ENCODE measurements at places on chromosomes 4 and X. TPM values are rescaled to one million over a fixed set of nuclear protein-coding genes. Genes with fewer than 3 reads are reported as not detected.

The PRKG2 gene
- 0.14 TPM for total RNA-seq

The RRH gene
- not detected for total RNA-seq

The ANTXR2 gene
- 48.3 TPM for total RNA-seq

- H3K36me3 ChIP-seq: no peaks in the 10 kb centered on the region
- H3K4me3 ChIP-seq: no peak overlapping the region
- no peak overlapping the region for H3K27ac ChIP-seq
- H3K27me3 ChIP-seq: no peaks in the 10 kb centered on the region
- H3K4me1 ChIP-seq: no peaks in the 10 kb centered on the region
Measured at GRCh38 chr4:13710246-13710885, 82.8 kb upstream of the BOD1L1 start.

GRCh38 chr4:150355858-150356455 is 226.0 kb upstream of the MAB21L2 start:
- H3K4me3 ChIP-seq: no peak overlapping the region
- no peaks in the 10 kb centered on the region for H3K36me3 ChIP-seq
- no peaks in the 10 kb centered on the region for H3K27me3 ChIP-seq
- H3K27ac ChIP-seq: no peak overlapping the region
- no peaks in the 10 kb centered on the region for H3K4me1 ChIP-seq

- no peaks in the 10 kb centered on the region for H3K27me3 ChIP-seq
- H3K27ac ChIP-seq: no peak overlapping the region
- no peaks in the 10 kb centered on the region for H3K4me1 ChIP-seq
- H3K4me3 ChIP-seq: no peak overlapping the region
- H3K36me3 ChIP-seq: no peaks in the 10 kb centered on the region
Measured at GRCh38 chr4:71130827-71131603, 137.6 kb downstream of the DCK start.

DNA sequence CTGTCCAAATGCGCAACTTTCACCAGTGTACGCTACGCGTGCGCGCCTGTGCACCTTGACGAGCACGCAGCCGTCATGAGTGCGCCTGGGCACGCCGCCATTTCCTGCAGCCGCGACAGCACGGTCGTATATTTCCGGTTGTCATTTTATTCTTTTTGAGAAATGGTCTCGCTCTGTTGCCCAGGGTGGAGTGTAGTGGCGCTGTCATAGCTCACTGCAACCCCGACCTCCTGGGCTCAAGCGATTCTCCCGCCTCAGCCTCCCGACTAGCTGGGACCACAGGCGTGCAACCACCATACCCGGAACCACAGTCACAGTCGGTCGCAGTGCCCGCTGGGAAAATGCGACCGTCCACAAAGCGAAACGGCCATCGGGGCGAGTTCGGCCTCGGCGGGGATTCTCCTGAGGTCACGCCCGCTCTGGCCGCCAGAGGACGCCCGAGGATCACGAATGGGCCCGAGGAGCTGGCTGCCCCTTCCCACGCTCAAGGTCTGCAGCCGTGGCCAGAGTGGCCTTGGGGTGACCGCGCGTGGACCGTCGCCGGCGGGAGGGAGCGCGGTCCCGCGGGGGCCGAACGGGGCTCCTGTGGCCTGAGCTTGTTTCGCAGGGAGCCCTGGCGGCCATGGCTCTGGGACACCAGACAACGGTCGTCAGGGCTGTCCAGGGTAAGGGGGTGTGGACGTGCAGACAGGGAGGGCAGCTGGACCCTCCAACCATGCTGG is 23.7 kb upstream of the PNMA3 start:
- H3K36me3 ChIP-seq: no peaks in the 10 kb centered on the region

- H3K4me3 ChIP-seq: peak overlapping the region; percentile 92
- no peaks in the 10 kb centered on the region for H3K27me3 ChIP-seq
- no peak for DNase-seq
- H3K4me1 ChIP-seq: peaks cover 48% of the 10 kb centered on the region
- no peak overlapping the region for H3K27ac ChIP-seq
- H3K36me3 ChIP-seq: no peaks in the 10 kb centered on the region
Measured at GRCh38 chr4:80184825-80185756, 12.2 kb upstream of the PRDM8 start.

- no peaks in the 10 kb centered on the region for H3K36me3 ChIP-seq
- H3K27me3 ChIP-seq: no peaks in the 10 kb centered on the region
- no peaks in the 10 kb centered on the region for H3K4me1 ChIP-seq
- no peak for DNase-seq
- H3K4me3 ChIP-seq: no peak overlapping the region
- no peak overlapping the region for H3K27ac ChIP-seq
Measured at GRCh38 chrX:2512501-2512900, 11.7 kb upstream of the DHRSX start.

- H3K27me3 ChIP-seq: no peaks in the 10 kb centered on the region
- H3K4me3 ChIP-seq: no peak overlapping the region
- no peak for DNase-seq
- no peak overlapping the region for H3K27ac ChIP-seq
Measured at GRCh38 chrX:77426811-77427210, 20.4 kb upstream of the FGF16 start.

- H3K36me3 ChIP-seq: no peaks in the 10 kb centered on the region
- peaks cover 17% of the 10 kb centered on the region for H3K4me1 ChIP-seq
- H3K27ac ChIP-seq: peak overlapping the region; percentile 61
- H3K4me3 ChIP-seq: peak overlapping the region; percentile 15
Measured at GRCh38 chr4:74873545-74874301, 59.2 kb upstream of the PARM1 start.

GRCh38 chr4:90293320-90293719 is 166.1 kb downstream of the CCSER1 start:
- DNase-seq: no peak
- H3K4me1 ChIP-seq: no peaks in the 10 kb centered on the region
- H3K4me3 ChIP-seq: no peak overlapping the region
- H3K36me3 ChIP-seq: no peaks in the 10 kb centered on the region
- H3K27ac ChIP-seq: no peak overlapping the region

- no peaks in the 10 kb centered on the region for H3K4me1 ChIP-seq
- no peaks in the 10 kb centered on the region for H3K36me3 ChIP-seq
- H3K27me3 ChIP-seq: no peaks in the 10 kb centered on the region
Measured at GRCh38 chrX:103817502-103817901, 14.6 kb downstream of the RAB9B start.

- H3K36me3 ChIP-seq: no peaks in the 10 kb centered on the region
- no peak overlapping the region for H3K4me3 ChIP-seq
- DNase-seq: no peak
- H3K27ac ChIP-seq: no peak overlapping the region
- H3K4me1 ChIP-seq: peaks cover 10% of the 10 kb centered on the region
Measured at GRCh38 chr4:148225639-148226038, 216.6 kb downstream of the NR3C2 start.

GRCh38 chr4:150381609-150382008 is 200.3 kb upstream of the MAB21L2 start:
- no peak overlapping the region for H3K4me3 ChIP-seq
- no peaks in the 10 kb centered on the region for H3K36me3 ChIP-seq
- H3K27me3 ChIP-seq: no peaks in the 10 kb centered on the region
- DNase-seq: no peak

GRCh38 chr4:8340781-8341241 is 71.3 kb downstream of the HTRA3 start:
- H3K4me3 ChIP-seq: no peak overlapping the region
- H3K4me1 ChIP-seq: peaks cover 2% of the 10 kb centered on the region
- no peak for DNase-seq
- H3K27me3 ChIP-seq: no peaks in the 10 kb centered on the region
